Spinal cord (tissue), 10 donors: ENCODE measurements at places on chromosomes 6 and 20.

DNA sequence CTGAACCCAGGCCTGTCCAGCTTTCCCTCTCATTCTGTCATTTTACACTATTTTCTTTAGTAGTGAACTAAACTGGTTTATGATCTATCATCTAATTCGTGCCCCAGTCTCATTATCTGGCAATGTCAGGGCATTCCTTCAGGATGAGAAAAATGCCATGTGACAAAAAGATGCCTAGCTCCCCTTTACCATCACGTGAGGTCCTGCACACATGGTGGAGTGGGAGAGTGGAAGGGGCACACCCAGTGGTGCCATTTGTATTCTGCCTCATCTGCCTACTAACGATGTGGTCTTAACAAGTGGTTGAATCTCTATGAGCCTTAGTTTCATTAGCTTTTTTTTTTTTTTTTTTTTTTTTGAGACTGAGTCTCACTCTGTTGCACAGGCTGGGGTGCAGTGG lies 41.2 kb downstream of the CDC5L start:
- no peak for DNase-seq

- DNase-seq, result no peak
Measured at GRCh38 chr6:52015953-52016352, 71.5 kb downstream of the PKHD1 start.

DNA sequence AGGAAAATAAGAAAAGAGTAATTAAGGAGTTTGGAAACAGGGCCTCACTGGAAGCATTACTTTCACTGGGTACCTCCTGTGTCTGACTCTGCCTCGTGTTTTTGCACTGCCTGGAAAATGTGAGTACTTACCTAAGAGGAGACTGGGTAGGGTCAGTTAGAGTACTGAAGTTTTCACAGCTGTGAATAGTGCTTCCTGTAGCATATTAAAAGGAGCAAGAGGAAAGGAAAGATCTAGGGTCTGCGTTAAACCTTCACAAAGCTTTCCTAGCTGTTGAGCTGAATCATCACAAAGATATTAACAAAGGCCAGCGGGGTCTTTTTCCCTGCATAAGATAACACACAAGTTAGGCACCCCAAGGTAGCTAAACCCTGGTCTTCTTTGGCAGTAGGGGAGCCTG lies 82.3 kb downstream of the MLIP start:
- no peak for DNase-seq

- DNase-seq, result no peak
Measured at GRCh38 chr20:64226686-64227580, 28.6 kb upstream of the PCMTD2 start.

GRCh38 chr20:54469952-54470351 lies 5.4 kb upstream of the DOK5 start:
- no peak for DNase-seq

- DNase-seq, result no peak
Measured at GRCh38 chr20:36493801-36494114, 47.6 kb upstream of the MYL9 start.

DNA sequence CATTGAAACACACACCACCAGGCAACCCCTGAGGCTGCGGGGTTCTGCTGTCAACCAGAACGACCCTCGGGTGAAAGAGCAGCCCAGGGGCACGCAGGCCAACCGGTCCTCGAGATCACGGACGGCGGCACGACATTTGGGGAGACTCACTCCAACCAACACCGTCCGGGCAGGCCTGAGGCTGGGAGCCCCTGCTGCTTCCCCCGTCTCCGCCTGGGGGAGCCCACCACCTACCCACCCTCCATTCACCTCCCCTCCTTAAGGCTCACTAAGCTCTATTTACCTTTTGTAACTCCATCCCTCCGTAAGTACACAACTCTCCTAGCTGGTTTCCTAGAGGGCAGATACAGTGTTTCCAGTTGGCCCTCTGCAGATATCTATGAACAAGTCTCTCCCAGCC lies 971.3 kb upstream of the DEFB115 start:
- no peak for DNase-seq

- no peak for DNase-seq
Measured at GRCh38 chr6:5996714-5997419, 9.9 kb downstream of the NRN1 start.

DNA sequence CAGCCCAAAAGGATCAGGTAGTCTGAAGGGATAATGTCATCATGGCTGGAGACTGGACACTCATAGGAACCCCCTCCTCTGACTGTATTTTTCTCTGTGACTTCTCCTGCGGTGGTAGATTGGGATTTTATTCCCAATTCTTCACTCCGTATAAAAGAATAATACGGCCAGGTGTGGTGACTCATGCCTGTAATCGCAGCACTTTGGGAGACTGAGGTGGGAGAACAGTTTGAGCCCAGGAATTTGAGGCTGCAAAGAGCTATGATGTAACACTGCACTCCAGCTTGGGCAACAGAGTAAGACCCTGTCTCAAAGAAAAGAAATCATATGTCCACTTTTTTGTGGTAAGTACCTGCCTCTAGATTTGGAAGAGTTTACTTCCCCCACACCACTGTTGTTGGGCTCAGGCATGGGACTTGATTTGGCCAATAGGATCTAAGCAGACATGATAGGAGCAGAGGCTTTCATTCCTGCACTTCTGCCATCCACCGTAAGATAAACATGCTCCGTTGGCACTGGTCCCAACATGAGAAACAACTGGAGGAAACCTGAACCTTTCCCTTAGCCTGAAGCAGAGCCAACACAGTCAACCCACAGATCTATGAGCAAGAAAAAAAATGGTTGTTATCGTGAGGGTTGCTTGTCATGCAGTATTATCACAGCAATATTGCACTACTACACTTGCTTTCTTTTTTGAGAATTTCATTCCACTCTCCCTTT lies 82.0 kb downstream of the JPH2 start:
- DNase-seq, result no peak

DNA sequence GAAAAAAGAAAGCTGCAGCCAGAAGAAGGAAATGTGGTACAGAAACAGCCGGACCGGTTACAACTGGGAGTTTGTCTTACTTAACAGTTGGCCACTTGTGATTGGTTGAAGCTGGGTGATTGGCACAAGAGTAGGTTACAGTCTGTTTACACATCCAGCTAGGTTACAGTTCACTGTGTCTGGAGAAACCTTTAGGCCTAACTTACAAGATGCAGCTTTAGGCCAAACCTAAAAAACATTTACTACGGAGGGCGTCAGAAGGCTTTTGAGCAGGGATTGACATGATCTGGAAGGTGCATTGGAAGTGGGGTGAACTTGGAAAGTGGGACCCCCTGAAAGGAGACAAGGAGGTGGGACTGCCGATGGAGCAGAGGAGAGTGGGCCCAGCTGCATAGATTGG lies 122.3 kb downstream of the BANF2 start:
- DNase-seq, result no peak

DNA sequence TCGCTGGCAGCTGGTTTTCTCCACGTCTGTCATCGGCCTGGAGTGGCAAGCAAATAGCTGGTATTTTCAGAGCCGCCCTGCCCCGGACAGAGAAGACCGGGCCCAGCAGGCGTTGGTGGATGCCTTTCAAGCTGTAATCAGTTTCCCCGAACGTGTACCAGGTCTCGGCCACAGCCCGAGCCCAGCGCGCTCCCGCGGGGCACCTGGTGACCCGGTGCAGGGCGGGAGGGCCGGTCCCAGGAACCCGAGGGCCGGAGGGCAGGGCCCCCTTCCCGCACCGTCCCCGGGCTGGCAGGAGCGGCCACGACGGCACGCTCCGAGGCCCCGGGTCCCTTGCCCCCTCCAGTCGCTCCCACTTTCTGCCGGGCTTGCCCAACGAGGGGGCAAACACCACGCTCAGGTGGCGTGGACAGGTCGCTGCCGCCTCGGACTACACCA lies 348 bp upstream of the PYGB start:
- no peak for DNase-seq

DNA sequence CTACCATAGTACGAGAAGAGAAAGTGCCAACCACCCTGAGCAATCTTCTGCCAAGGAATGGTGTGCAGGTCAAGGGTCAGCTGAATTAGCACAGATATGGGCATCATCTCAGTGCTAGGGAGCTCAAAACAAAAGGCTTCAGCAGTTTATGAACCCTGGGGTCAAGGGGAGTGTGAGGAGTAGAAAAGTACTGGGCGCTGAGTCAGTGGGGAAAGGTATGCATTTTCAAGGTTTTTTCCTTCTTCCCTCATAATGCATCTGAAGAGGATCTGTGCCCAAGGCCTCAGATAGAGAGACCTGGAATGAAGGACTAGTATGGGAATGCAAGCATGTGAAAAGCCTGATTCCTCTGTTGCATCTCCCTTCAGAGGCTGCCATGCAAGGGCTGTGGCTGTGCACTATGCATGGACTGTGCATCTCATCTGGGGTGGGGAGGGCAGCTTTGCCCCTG lies 81.7 kb downstream of the PERP start:
- DNase-seq, result no peak

GRCh38 chr6:43089467-43089866 lies 13.4 kb downstream of the PTK7 start:
- DNase-seq, result no peak

GRCh38 chr6:125797120-125797885 lies 6.5 kb downstream of the NCOA7 start:
- DNase-seq, result no peak

DNA sequence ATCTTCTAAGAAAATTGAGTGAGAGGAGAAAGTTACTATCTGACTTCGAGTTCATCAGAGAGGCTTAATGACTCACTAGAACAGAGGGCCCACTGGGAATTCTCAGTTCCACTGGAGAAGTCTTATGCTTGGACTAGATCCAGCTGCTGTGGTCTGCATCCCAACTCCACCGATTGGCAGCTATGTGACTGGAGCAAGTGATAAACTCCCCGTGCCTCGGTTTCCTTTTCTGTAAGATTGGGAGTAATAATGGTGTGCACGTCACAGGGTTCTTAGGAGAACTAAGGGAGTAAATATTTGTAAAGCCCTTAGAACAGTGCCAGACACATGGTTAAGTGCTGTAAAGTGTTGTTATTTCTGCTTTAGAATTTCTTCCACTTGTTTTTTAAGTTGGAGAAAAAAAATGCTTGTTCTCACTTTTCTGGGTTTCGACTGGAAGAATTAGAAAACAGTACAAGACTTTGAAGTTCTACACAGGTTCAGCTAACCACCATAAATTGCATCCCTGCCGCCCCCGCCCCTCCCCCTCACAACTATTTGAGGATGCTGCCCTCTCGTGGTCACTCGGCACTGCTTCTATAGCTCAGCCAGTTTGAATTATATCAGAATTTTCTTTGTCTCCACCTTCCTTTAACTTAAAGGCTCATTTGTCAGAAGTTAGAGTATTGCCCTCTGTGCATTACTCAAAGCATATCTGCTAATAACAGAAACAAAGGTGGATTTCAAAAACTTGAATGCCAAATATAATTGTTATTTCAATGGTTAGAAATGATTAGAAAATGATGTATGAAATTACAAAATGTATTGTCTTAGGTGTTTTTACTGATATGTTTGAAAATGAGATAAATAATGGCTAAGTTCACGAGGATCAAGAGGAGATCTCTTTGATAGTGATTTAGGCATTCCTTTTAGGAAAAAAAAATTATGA lies 95.0 kb upstream of the IFNGR1 start:
- peak; percentile 79 for DNase-seq

DNA sequence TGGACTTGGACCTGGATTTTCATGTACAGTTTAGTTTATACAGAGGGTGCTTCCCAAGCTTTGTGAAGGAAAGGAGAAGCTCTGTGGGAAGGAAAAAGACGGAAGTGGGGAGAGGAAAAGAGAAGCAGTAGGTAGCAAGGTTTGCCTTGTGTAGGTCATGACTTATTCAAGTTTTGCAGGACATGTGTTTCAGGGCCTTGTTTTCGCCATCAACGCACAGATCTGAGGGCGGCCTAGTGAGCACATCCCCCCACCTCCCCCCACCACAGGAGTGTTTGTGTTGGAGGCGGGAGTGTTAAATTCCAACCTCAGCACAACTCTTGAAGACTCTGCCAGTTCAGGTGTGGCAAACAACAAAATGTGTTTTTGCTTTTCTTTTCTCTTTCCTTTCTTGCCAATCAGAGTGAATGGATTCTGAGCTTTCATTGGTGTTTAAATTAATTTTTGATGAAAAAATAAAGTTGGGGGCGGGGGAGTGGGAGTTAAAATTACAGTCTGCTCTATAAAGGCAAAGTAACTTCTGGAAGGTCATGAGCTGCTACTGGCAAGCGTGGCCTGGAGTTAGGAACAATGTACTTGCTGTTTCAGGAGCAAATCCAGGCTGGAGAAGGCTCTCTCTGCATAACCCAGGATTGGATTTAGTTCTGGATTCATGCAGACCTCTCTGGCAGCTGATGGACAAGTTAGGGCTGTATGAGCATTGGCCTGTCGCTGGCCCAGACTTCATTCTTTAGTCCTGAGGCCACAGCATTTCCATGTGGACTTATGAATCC lies 338.5 kb downstream of the CD83 start:
- no peak for DNase-seq

DNA sequence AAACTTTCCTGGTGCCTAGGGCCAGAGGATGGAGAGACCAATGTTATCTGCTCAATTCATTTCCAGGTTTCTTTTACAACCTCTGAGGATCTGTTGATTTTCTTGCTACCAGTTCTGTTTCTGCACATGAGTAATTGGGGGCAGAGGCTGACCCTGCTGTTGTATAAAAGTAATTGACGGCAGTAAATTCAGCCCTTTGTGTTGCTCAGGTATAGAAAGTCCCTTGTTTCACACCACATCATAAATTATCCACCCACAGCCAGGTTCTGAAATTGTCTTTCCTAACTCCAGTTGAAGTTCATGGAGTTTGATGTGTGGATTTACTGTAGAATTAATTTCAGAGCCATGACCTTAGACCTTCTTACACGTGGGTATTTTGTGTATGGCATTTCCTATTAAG lies 107.4 kb upstream of the GRIK2 start:
- DNase-seq, result peak; percentile 3

- no peak for DNase-seq
Measured at GRCh38 chr20:5691918-5692618, 58.1 kb upstream of the SHLD1 start.

- DNase-seq, result no peak
Measured at GRCh38 chr6:15825332-15825930, 162.6 kb upstream of the DTNBP1 start.

DNA sequence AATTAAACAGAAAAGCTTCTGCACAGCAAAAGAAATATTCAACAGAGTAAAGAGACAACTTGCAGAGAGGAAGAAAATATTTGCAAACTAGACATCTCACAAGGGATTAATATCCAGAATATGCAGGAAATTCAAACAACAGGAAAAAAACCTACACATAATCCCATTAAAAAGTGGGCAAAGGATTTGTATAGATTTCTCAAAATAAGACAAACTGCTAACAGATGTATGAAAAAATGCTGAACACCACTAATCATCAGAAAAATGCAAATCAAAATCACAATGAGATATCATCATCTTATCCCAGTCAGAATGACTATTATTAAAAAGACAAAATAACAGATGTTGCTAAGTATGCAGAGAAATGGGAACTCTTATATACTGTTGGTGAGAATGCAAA lies 129.6 kb downstream of the SYNDIG1 start:
- no peak for DNase-seq
